ENCODE measurements at places on chromosomes 5 and 9. TPM values are rescaled to one million over a fixed set of nuclear protein-coding genes. Genes with fewer than 3 reads are reported as not detected.

DNA sequence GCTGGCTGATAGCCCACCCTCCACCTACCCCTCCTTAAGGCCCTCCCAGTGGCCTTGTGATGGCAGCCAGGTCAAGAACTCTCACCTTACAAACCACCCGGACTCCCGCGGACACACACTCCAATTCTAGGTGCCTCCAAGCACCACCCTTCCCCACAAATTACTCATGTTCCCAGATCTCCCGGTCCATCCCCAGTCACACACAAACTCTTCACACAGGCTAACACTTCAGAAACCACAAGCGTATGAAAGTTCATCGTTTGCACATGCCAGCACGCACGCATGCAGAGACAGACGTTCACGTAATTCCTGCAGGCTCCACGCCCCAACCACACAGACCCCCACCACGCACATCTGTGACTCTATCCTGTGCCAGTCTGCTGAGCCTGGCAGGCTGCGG, 18.0 kb downstream of the NR5A1 start:
- no peak for DNase-seq

- no peak for DNase-seq
Observed at GRCh38 chr9:15377625-15378540, 44.8 kb upstream of the SNAPC3 start.

DNA sequence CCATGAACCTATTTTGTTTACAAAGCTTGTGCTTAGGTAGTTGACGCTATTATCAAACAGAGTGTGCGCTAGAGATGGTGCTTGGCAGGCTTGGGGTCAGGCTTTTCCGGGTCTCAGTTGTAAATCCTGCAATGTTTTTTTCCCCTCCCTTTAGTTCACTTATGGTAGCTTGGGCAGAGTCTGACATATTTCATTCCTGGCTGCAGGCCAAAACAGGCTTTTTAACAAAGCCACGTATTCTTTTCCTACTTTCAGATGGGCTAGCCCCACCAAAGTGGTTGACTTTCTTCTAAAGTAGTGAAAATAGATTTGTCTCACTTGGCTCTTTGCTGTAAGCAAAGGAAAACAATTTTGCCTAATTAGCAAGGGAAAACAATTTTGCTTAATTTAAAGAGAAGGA, 58.0 kb upstream of the FBN2 start:
- no peak for DNase-seq

DNA sequence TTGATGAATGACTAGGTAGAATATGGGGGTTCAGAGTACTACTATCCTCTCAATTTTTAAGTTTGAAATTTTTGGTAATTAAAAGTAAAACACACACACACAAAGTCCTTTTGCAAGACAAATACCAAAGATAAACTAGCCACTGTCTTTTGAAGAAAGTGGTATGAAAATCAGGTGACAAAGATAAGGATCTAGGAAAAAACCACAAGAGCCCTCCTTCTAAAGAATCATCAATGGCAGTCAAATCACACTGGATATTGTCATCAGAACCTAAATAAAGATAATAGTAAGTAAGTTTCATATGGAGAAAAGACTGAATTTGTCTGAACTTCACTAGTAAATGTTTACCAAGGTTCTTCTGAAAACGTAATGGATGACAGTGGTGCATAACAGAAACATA, 30.5 kb upstream of the HK3 start:
- DNase-seq: peak; percentile 6

GRCh38 chr5:170528976-170529375, 25.2 kb downstream of the KCNIP1 start:
- DNase-seq: no peak

- DNase-seq: no peak
Observed at GRCh38 chr5:149935431-149935901, 9.1 kb downstream of the PDE6A start.

Gene NREP
- 0.41 TPM for total RNA-seq

Gene KCNMB1
- not detected for total RNA-seq

GRCh38 chr5:58980890-58981289, 398.0 kb downstream of the RAB3C start:
- DNase-seq: no peak

- no peak for DNase-seq
Observed at GRCh38 chr5:58499941-58500340, 8.7 kb downstream of the GAPT start.

DNA sequence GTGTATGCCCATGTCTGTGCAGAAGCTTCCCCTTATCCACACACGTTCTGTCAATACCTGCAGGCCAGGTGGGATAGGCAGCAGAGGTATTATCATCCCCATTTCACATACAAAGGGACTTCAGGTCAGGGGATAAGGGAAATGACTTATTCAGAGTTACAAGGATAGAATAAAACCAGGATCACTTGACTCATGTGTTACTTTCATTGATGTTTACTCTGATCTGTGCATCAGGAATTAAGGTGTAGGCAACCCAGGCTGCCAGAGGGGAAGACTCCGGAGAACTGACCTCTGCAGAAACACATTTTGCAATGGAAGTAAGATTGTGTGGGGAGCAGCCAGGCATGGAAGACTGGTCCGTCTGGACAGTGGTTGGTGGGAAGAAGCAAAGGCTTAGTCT, 74.2 kb upstream of the FSTL4 start:
- DNase-seq: no peak

DNA sequence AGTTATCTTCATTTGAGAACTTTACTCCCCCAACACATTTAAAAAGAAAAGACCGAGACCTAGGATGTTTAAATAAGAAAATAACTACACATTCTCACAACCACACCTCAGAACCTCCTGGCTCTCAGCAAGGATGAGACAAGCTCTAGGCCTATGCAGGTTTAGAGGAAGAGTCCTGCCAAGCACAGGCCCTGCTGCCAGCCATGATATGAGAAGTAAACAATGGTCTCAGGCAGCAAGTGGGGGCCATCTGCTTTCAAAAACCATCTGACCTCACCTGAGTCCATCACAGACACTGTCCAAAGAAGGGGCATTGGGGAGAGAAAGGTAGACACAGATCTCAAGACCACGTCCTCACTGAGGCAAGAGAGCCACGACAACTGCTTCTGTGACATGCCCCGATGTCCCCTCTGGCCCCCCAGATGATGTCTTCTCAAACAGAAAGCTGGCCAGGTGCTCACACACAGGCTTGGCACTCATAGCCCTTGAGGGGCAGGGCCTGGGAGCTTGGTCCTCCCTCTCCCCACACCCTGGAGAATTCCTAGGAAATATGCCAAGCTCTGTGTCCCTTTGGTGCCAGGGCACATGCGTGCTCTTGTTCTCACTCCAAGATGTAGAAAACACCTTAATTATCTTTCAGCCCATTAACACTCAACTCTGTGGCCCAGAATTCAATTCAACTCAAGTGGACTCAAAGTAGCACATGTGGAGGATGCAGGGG, 150.4 kb downstream of the FSTL4 start:
- no peak for DNase-seq

- DNase-seq: peak; percentile 82
Observed at GRCh38 chr5:56328753-56329560, 95.8 kb upstream of the ANKRD55 start.

GRCh38 chr5:146580237-146580636, 64.2 kb upstream of the GPR151 start:
- DNase-seq: no peak

Gene ADAMTS12
- total RNA-seq: 0.17 TPM

GRCh38 chr5:107340631-107341030, 330.1 kb downstream of the EFNA5 start:
- DNase-seq: no peak

DNA sequence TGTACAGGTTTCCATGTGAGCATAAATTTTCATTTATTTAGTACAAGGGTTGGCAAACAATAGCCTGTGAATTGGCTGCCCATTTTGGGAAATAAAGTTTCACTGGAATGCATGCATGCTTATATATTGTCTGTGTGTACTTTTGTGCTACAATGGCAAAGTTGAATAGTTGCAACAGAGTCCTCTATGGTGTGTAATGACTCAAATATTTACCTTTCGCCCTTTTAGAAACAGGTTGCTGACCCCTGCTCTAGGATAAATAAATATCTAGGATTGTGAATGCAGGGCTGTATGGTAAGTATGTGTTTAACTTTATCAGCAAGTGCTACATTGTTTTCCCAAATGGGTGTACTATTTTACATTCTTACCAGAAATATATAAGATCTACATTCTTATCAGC, 47.2 kb downstream of the XRCC4 start:
- no peak for DNase-seq

- no peak for DNase-seq
Observed at GRCh38 chr9:129145316-129145715, 32.7 kb downstream of the IER5L start.

GRCh38 chr9:13083963-13084528, 195.4 kb downstream of the MPDZ start:
- no peak for DNase-seq

GRCh38 chr5:58759745-58760144, 176.9 kb downstream of the RAB3C start:
- peak; percentile 34 for DNase-seq

- DNase-seq: no peak
Observed at GRCh38 chr5:153005711-153006110, 484.8 kb upstream of the GRIA1 start.

DNA sequence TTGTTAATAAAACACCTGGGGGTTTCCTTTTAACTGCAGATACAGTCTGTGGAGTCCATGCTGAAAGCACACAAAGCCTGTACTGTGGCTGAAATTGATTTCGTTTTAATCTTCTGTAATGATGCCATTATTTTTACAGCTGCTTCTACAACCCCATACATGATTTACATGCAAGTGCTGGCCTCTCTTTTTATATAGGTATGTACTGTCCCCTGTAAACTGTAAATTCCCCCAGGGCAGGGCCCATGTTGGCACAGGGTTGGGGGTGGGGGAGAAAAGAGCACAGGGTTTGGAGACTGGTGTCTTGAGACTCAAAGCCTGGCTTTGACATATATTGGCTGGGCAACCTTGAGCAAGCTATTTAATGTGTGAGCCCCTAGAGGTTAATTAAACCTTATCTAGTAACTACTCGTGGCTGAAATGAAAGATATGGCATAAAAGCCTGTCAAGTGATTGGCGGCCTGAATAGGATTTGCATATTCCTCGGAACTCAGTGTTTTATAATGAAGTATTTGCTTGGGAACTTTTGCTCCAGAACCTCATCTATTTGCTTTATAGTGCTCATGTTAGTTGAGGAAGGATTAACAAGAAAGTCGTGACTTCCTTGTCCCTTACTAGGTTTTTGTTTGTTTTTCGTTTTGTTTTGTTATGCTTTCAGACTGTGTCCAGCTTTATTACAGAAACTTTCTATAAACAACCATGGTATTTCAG, 34.0 kb downstream of the KLF4 start:
- DNase-seq: no peak

GRCh38 chr5:143807401-143807800, 4.6 kb upstream of the HMHB1 start:
- DNase-seq: no peak

- no peak for DNase-seq
Observed at GRCh38 chr9:38413283-38413682, 11.0 kb downstream of the IGFBPL1 start.

- DNase-seq: no peak
Observed at GRCh38 chr5:123830575-123830974, 318.6 kb downstream of the CSNK1G3 start.

DNA sequence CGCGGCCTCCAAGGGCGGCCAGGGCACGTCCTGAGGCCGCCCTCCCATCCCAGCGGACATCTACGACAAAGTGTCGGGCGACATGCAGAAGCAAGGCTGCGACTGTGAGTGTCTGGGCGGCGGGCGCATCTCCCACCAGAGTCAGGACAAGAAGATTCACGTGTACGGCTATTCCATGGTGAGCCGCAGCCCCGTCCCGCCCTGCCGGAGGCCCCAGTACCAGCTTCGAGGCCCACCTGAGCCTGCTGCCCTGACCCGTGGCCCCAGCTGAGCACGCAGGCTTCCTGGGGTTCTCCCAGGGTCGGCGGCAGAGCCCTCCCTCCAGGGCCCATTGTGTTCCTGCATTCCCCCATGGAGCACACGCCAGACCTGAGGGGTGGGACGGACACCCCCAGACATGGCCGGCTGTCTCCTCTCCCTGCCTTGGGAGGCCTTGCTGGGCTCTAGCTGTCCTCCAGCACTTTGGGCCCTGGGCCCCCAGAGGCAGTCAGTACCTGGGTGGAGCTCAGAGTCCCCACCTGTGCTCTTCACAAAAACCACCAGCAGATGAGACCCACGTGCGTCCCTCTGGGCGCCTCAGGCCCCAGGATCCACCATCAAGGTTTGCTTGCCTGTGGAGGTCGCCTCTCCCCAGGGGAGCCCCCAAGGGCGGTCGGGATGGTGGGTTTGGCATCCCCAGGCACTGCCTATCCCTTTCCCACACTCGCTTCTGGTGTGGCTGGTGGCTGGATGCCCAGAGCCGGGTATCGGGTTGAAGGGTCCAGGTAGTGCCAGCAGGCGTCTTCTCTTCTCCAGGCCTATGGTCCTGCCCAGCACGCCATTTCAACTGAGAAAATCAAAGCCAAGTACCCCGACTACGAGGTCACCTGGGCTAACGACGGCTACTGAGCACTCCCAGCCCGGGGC, 1.0 kb downstream of the PHPT1 start:
- DNase-seq: no peak

Gene TAF11L5
- total RNA-seq: not detected

DNA sequence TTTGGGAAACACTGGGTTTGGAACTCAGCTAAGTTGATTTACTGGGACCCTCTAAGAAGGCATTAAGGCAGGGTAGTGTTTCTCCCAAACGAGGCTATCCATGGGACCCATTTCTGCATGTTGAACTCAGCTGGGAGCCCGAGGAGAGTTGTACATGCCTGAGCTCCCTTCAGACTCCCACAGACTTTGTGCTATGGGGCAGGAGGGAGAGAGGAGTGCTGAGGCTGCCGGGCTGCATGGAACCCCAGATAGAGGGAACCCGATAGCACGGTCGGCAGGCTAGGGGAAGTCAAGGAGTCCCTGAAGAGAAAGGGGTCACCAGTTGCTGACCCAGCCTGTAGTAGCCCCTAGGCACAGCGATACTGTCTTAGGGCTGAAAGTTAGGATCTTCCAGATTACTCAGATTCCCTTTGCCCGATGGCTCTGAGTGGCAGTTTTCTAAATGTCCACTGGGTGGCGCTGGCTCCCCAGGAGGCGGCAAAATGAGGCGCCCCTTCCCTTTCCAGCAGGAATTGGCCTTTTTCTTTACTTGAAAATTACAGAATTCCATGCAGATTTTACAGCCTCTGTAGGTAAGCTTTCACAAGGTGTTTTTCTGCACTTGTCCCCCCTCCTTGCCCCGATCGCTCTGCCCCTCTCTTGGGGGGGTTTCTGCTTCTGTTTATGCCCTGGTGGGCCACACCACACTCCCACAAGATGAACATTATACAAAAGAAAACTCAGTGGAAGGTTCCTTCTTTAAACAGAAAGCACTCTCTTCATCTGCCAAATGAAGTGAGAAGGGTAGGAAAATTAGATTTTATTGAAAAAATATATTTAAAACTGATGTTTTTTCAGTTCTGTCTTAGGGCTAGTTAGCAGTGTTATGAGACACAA, 17.8 kb downstream of the NANS start:
- DNase-seq: peak; percentile 61

Gene TTLL11
- total RNA-seq: 3.2 TPM

Gene GCNT4
- total RNA-seq: 30.8 TPM

GRCh38 chr9:109918339-109919163, 138.6 kb downstream of the PALM2AKAP2 start:
- DNase-seq: peak; percentile 14

GRCh38 chr5:34587355-34588241, 68.5 kb upstream of the RAI14 start:
- no peak for DNase-seq

GRCh38 chr5:167936022-167936421, 355.4 kb upstream of the WWC1 start:
- DNase-seq: no peak

- no peak for DNase-seq
Observed at GRCh38 chr9:6901180-6901579, 143.4 kb downstream of the KDM4C start.

Gene CHSY3
- not detected for total RNA-seq

- DNase-seq: no peak
Observed at GRCh38 chr5:125032286-125032685, 285.8 kb upstream of the ZNF608 start.
